Hepatocyte (in vitro differentiated cells): ENCODE measurements at places on chromosomes 5 and 9. TPM values are rescaled to one million over a fixed set of nuclear protein-coding genes. Genes with fewer than 3 reads are reported as not detected.
A peak's percentile ranks its signal among the peaks of the same experiment; 100 is the strongest.

Gene SECISBP2
- 43.8 and 48.2 TPM in 2 replicates for total RNA-seq

Gene COL27A1
- total RNA-seq: 30.8 and 47.0 TPM in 2 replicates

Gene SURF2
- total RNA-seq: 13.2 and 13.6 TPM in 2 replicates

Gene SLC9A3
- 6.7 and 7.4 TPM in 2 replicates for total RNA-seq

- H3K36me3 ChIP-seq: no peaks in the 10 kb centered on the region
- H3K4me1 ChIP-seq: no peaks in the 10 kb centered on the region
- DNase-seq: no peak
- H3K27me3 ChIP-seq: no peaks in the 10 kb centered on the region
These were observed 532.4 kb downstream of the DNAH5 start for GRCh38 chr5:13412040-13412595.

DNA sequence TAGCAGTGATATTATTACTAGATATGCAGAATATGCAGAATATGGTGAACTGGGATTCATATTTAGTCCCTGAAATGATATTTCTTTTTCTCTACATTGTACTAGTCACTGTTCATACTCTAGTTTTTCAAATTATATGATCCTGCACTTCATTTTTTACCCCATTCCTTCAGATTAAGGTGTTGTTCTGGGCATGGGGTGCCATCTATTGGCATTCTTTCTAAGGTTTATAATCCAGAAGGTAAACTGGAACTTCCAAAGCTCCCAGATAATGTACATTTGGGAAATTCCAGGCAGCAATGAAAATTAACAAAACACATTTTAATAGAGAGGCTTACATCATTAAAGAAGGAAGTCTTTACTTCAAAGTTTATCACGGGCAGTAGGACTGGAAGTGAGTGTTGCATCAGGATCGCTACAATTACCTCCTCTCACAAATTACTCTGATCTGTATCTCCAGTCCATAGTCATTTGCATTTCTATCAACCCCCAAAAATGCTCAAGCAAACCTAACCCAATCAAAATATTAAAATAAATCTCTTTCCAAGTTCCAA is 12.5 kb downstream of the RFX3 start:
- no peak for DNase-seq
- no peak overlapping the region for H3K4me3 ChIP-seq
- H3K4me1 ChIP-seq: no peaks in the 10 kb centered on the region
- no peak overlapping the region for H3K27ac ChIP-seq
- no peaks in the 10 kb centered on the region for H3K36me3 ChIP-seq
- H3K27me3 ChIP-seq: no peaks in the 10 kb centered on the region

Gene HMMR
- 9.8 and 10.6 TPM in 2 replicates for total RNA-seq

Gene SCGB3A2
- total RNA-seq: 32.0 and 33.6 TPM in 2 replicates

GRCh38 chr9:4011054-4011453 is 288.8 kb downstream of the GLIS3 start:
- no peaks in the 10 kb centered on the region for H3K27me3 ChIP-seq
- no peaks in the 10 kb centered on the region for H3K4me1 ChIP-seq
- DNase-seq: no peak
- H3K27ac ChIP-seq: no peak overlapping the region
- no peaks in the 10 kb centered on the region for H3K36me3 ChIP-seq
- no peak overlapping the region for H3K4me3 ChIP-seq

DNA sequence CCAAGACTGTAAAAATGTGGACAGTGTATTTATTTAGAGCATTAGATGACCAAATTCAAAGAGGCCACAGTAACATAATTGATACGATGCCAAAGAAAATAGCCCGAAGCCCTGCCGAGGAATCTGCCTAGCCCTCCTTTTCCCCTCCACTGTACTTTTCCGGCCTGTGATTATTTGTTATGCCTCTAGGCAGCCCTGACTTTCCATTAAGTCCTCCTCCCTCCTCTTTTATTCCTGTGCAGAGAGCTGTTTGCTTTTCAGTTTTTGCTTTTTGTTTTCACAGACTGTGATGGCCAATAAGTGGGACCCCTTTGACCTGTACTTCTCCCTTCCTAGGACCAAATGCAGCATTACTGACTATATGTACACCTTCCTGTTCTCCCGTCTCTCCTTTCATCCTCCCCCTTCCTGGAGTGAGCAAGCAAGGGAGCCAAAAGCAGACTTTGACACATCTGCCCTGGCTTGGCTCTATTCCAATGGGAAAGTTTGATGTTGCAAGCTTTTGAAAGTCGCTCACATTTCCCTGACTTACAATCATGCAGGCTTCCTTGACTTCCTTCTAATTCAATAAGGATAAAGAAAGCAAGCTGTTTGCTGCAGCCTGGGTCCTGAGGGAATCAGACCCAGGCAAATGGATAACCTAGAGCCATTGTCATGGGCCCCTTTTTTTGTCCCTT is 76.1 kb downstream of the NREP start:
- H3K27me3 ChIP-seq: no peaks in the 10 kb centered on the region
- peak; percentile 85 for DNase-seq
- H3K4me1 ChIP-seq: peaks cover 24% of the 10 kb centered on the region
- no peaks in the 10 kb centered on the region for H3K36me3 ChIP-seq
- peak overlapping the region; percentile 68 for H3K27ac ChIP-seq

DNA sequence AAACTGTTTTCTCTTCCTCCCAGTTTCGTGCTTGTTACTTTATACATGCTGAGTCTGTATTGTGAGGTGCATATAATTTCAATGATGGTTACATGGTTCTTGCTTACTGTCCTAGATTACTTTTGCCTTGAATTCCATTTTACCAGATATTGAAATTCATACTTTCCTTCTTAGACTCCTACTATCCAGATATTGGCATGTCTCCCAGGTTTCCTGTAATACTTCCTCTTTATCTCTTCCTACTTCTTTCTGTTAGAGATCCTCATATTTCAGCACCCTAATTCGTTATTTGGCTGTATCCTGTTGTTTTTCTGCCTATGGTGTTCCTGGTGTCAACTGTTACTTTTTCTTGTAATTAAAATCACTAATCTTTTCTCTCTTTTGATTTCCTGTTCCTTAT is 522.1 kb downstream of the CCDC171 start:
- no peaks in the 10 kb centered on the region for H3K27me3 ChIP-seq
- no peak for DNase-seq
- no peak overlapping the region for H3K27ac ChIP-seq

DNA sequence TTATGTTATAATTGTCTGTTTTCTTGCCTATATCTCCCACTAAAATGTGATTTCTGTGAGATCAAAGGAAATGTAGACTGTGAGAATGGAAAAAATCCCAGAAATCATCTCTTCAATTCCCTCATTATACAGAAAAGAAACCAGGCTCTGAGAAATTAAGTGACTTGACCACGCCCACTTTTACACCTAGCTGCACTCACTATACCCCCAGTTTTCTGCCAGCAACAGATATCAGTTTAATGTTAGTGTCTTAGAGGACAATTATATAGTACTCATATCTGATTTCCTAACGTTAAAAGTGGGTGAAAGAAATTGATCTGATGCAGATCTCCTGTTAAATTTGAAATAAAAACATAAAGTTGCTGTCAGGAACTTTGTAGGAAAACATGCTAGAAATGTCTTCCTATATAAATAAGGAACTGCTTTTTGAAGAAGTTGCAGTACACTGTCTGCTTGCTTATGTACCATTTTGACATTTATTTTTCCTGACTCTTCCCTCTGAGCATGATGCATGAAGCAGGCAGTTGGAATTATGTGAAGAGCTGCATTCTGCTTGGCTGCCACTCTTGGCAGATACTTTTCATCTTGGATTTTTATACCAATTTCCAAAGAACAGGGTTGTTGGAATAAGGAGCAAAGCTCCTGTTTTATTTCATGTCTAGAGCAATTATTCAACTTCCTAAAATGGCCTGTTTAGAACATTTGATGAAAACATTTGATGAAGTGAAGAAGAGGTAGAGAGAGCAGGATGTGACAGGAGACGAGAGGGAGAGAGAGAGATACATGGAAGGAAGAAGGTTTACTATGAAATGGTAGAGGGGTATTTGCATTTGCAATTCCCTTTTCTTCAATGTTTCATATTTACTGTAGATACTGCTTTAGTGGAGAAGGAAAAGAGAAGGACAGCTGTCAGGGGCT is 57.3 kb upstream of the RICTOR start:
- no peaks in the 10 kb centered on the region for H3K36me3 ChIP-seq
- no peak for DNase-seq
- H3K27me3 ChIP-seq: no peaks in the 10 kb centered on the region
- H3K4me3 ChIP-seq: no peak overlapping the region
- H3K4me1 ChIP-seq: no peaks in the 10 kb centered on the region
- H3K27ac ChIP-seq: no peak overlapping the region

GRCh38 chr5:153670101-153670500 is 179.6 kb downstream of the GRIA1 start:
- no peaks in the 10 kb centered on the region for H3K27me3 ChIP-seq
- H3K4me3 ChIP-seq: no peak overlapping the region
- no peaks in the 10 kb centered on the region for H3K36me3 ChIP-seq

GRCh38 chr5:77064040-77064439 is 23.0 kb downstream of the ZBED3 start:
- H3K4me1 ChIP-seq: peaks cover 9% of the 10 kb centered on the region
- peaks cover 9% of the 10 kb centered on the region for H3K36me3 ChIP-seq
- no peak overlapping the region for H3K27ac ChIP-seq
- H3K4me3 ChIP-seq: no peak overlapping the region
- no peak for DNase-seq
- H3K27me3 ChIP-seq: no peaks in the 10 kb centered on the region

- H3K36me3 ChIP-seq: no peaks in the 10 kb centered on the region
- H3K4me1 ChIP-seq: peaks cover 3% of the 10 kb centered on the region
- H3K27me3 ChIP-seq: no peaks in the 10 kb centered on the region
- no peak for DNase-seq
These were observed 26.5 kb upstream of the C5orf47 start for GRCh38 chr5:173962436-173962972.

DNA sequence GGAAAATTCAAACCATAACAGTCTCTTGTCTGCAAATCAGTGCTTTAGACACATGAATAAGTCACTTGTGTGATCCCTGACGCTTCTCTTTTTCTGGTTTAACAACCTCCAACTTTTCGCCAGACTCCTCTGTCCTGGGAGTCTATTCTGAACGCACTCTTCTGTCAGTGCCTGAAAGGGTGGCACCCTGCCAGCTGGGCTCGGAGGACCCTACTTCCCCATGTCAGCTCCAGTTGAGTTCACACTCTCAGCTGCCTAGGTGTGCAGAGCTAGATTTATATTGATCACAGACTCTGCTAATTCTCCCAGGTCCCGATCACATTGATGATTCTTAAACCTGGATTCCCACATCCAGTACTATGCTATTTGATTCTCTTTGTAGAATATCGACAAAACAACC is 649.1 kb downstream of the BNC2 start:
- no peak overlapping the region for H3K4me3 ChIP-seq
- no peak overlapping the region for H3K27ac ChIP-seq
- no peaks in the 10 kb centered on the region for H3K27me3 ChIP-seq
- DNase-seq: no peak
- peaks cover 7% of the 10 kb centered on the region for H3K4me1 ChIP-seq

Gene CYLC2
- not detected in 2 replicates for total RNA-seq

Gene RACK1
- 2,199 and 2,553 TPM in 2 replicates for total RNA-seq

DNA sequence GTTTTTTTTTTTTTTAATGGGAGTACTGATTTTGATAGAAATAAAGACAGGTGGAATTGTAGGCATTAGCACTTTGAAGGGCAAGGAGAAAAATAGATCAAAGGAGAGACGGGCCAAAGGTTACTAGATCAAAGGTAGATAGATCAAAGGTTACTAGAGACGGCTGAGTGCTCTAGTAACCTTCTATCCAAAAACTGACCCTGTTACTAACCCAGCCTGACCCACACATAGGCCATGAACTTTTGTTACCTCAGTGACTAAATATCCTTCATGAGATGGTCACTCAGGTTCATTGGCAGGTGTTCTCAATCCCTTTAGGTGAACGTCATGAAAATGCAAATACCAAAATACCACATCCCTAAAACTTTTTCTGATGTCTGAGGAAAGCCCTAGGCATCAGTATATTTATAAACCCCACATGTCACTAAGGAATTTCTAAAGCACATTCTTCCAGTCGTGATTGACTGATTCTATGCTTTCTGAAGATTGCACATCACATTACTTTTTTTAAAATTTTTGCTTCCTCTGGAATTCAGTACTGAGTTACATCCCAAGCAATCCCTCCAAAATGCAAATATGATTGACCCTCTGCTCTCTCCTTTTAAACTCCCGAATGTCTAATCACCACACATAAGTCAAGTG is 772.7 kb downstream of the BRINP1 start:
- H3K27ac ChIP-seq: no peak overlapping the region
- no peak overlapping the region for H3K4me3 ChIP-seq
- H3K4me1 ChIP-seq: no peaks in the 10 kb centered on the region
- H3K27me3 ChIP-seq: no peaks in the 10 kb centered on the region

GRCh38 chr5:67619235-67619634 is 422.6 kb upstream of the CD180 start:
- H3K36me3 ChIP-seq: no peaks in the 10 kb centered on the region
- H3K27ac ChIP-seq: no peak overlapping the region
- no peaks in the 10 kb centered on the region for H3K27me3 ChIP-seq
- H3K4me1 ChIP-seq: peaks cover 8% of the 10 kb centered on the region
- DNase-seq: no peak
- no peak overlapping the region for H3K4me3 ChIP-seq

DNA sequence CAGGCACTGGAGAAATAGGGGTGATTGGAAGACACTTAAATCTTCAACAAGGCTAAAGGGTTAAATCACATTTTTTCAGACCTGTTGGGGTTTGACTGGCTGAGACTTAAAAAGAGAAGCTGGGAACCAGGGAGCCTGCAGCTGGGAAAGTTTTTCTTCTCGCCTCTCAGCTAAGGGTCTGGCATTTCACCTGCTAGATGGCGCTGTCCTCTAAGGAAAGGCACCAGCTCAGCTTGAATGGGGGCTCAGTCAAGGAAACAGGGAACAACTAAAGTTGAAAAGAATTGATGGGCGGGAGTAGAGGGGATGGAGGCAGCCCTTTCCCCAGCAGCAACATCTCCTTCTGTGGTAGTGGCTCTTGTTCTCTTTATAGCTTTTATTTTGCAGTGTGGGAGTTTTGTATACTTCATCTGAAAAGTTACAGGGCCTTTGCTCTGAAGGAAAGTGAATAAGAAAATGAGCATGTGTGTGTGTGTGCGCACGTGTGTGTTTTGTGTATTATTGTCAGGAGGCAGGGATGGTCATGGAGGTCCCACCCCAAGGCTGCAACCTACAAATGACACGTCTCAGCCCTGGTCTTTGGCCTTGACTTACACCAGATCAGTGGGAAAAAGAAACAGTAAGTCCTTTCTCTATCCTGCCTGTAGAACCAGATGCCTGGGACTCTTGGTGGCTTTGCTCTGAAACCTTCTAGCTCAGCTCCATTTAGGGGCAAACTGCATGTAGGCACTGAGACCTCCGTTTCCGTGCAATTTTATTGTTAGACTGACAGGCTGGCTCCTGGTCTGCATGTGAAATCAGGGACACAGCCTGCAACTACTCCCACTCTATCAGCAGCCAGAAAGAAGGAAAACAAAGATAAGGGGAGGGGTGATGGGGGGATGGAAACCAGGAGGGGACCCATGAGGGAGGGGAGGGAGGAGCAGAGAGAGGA is 316.2 kb upstream of the CLINT1 start:
- no peak overlapping the region for H3K4me3 ChIP-seq
- peaks cover 28% of the 10 kb centered on the region for H3K4me1 ChIP-seq
- peaks cover 2% of the 10 kb centered on the region for H3K27me3 ChIP-seq

Gene ANAPC2
- total RNA-seq: 21.3 and 26.2 TPM in 2 replicates

Gene FSTL4
- total RNA-seq: 0.47 and 0.60 TPM in 2 replicates
